CD4-positive, alpha-beta T cell treated with Interleukin-4 for 4 hours (primary cell): ENCODE measurements at places on chromosomes 2 and 18.

DNA sequence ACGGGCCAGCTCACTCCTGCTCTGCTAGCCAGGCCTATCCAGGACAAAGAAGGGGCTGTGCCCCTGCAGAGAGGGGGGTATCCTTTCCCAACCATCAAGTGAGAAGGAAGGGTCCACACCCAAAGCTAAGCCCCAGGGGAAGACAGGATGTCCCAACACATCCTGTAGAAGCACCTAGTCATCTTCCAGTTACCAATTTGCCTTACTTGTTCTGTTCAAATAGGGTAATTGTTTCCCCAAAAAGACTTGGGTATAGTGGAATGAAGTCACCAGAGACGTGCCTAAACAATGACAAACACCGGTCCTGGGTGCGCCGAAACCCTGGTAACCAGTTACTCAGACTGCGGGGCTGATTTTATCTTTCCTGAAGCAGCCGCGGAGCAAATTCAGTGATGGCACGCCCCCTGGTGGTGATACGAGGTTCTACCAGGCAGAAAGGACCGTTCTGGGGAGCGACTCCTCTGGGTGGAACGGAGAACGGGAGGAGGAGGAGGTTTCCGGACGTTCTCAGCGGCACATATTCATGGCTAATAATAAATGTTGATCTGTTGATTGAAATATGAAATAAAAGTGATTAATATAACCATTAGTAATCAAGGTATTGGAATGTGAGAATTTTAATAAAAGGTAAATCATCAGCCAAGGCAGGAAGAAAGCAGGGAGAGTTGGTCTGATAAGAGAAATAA is 109.3 kb upstream of the STON1 start:
- DNase-seq: peak; percentile 94

- no peak for DNase-seq
Observed at GRCh38 chr2:146385031-146385430, 1459.8 kb upstream of the ACVR2A start.

DNA sequence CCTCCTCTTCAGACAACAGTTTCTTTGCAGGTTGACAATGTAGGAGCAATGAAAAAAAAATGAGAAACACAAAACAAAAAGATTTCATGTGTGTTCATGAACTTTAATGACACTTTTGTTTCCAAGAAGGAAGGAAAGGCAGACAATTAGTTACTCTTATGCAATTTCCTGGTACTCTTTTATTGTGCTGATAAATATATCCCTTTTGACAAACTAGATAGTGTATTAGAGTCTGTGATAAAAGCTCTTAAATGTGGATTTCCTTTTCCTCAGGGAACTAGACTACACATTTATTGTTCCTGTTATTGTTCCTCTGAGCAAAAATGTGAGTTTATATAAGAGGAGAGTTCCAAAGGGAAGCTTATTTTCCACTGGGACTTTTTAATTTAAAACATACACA is 188.7 kb upstream of the NRXN1 start:
- no peak for DNase-seq

GRCh38 chr2:149076863-149077412 is 38.4 kb downstream of the LYPD6B start:
- no peak for DNase-seq

DNA sequence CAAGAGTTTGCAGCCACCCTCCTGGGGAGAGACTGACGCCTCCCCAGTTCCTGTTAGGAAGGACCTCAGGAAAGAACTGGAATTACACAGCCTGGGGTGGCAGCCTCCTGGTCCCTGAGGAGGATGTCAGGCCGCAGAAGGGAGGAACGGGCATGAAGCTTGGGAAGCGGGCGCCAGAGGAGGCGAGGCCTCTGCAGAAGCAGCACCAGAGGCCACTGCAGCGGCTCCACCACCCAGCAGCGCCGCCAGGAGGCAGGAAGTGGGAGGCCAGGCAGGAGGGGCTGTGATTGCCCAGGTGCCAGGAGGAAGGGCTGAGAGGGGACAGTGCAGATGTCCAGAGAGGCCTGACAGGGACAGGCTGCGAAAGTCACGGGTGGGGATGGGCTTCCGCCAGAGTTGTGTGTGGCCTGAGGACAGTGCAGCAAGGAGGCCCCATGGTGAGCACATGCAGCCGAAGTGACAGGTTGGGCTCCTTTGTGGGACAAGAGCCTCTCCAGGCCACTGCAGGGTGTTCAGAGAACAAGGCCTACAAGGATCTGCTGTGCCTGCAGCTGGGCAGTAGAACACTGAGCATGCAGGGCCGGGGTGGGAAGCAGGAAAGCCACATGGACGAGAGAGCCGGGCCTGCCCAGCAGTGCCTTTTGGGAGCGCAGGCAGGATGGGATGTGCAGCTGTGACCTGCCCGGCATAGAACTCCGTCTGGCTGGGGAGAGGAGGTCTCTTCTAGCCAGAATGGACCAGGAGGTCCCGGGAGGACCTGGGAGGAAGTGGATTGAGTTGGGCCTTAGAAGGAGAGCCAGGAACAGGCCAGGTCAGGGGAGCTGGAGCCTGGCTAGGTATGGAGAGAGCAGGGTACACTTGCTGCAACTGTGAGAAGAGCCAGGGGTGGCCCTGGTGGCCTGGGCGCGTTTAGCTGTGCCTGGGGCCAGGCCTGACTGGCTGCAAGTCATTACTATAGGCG is 39.1 kb upstream of the ALPP start:
- no peak for DNase-seq

DNA sequence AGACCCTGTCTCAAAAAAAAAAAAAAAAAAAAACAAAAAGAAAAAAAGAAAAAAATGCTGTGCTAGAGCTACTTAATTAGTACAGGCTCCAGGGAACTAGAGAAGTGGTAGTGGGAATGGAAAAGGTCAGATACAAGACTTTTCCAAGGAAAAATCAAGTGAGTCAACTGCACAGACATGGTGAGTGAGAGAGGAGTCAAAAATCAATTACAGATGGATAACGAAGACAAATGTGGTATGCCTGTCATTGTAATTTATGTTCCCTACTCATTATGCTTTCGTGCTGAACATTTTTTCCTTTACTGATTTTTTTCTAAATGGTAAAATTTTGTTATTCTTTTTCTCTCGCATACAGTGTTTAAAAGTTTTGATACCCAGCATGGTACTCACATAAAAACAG is 111.5 kb downstream of the MDH1 start:
- no peak for DNase-seq

GRCh38 chr18:9673296-9674251 is 34.5 kb upstream of the RAB31 start:
- peak; percentile 52 for DNase-seq

- DNase-seq: no peak
Observed at GRCh38 chr2:224165901-224166319, 126.8 kb upstream of the SERPINE2 start.

DNA sequence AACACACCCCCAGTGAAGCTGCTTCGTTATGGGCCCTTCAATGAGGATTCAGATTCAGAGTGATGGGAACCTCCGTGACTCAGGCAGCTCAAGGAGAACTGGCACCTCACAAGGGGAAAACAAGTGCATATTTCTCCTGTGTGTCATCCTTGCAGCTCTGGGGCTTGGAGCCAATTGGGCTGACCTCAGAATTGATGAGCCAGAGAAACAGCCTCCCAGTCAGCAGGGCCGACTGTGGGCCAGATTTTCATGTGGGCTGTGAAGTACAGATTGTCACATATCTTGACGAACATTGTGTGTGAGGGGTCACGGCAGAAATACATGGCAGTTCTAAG is 189.6 kb upstream of the SP5 start:
- no peak for DNase-seq

DNA sequence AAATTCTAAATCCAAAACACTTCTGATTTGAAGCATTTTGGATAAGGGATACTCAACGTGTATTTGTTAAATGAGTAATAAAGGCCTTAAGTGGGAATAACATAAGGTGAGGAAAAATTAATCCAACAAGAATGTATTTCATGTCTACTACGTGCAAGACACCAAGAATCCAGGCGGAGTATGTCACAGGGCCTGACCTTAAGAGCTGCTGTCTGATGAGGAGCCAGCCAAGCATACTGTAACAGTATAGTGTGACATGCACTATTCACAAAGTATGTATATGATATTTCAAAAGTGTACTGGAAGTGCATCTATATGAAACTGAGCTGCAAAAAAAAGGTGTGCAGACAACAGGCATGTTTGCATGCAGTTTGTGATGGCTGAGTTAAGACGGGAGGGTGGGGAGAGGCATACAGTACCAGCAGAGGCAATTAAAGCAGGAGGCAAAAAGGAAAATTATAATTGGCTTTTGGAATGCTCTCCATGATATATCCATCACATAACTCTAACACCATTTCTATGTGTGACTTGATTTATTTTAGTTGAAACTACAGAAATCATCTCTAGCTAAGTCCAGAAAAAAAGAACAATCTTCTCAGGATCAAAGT is 18.2 kb downstream of the IWS1 start:
- no peak for DNase-seq

DNA sequence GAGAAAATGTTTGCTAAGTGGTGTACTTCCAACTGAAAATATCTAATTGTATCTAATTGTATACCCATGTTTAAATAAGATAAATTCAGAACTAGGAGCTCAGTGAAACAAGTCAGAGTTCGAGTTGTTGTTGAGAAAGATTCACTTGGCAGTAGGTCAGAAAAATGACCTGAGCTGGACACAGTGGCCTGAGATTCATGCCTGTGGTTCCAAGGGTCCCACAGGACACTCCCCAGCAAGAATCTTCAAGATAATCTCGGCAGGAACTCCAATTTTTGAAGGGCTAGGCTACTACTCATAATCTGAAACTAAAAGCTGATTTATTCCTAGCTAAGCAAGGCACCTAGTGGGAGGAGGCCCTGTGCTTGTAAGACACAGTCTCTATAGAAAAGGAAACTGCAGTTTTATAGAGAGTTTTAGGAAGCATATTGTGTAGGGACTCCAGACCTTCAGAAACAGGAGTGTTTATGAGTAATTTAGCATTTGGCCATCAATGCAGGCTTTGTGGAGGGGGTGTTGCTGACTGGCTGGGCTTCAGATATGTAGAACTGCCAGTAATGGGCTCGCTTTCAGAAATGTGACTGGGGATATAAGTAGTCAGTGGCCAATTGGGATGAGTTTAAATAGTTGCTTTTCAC is 43.2 kb downstream of the SP140 start:
- no peak for DNase-seq

DNA sequence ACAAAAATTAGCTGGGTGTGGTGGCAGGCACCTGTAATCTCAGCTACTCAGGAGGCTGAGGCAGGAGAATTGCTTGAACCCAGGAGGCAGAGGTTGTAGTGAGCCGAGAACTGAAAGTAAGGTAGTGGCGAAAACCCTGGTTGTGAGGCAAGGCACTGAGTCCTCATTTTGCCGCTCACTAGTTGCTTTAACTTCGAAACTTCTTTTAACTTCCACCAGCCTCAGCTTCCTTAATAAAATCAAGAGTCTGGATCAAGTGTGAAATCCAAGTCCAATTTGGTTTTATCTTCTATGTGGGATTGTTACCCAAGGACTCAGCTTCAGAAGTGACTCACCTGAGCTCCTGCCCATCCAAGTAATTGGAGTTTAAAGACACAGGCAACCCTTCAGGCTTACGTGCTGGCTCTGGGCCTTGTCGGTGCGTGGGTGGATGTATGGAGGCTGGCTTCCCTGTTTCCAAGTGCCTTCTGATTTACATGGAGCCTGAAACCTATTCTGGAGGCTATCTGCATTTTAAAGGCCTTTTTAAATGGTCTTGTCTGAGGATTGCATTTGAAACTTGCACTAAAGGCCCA is 374.2 kb upstream of the ID2 start:
- DNase-seq: no peak

DNA sequence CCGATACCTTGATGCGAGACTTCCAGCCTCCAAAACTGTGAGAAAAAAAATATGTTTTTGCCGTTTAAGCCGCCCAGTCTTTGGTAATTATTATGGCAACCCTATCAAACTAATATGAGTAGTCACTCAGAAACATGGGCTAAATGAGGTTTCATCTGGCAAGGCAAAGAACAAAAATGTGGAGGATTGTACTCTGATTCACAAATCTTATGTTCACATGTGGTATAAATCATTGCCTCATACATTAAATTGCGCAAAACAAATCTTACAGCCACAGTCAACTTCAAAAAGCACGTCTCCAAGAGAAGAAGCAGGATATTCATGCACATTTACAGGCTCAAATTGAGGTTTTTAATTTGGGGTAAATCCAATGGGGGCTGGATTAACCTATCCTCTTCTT is 1435.4 kb upstream of the LRRTM1 start:
- no peak for DNase-seq

- DNase-seq: no peak
Observed at GRCh38 chr2:120945832-120946499, 210.3 kb downstream of the GLI2 start.

DNA sequence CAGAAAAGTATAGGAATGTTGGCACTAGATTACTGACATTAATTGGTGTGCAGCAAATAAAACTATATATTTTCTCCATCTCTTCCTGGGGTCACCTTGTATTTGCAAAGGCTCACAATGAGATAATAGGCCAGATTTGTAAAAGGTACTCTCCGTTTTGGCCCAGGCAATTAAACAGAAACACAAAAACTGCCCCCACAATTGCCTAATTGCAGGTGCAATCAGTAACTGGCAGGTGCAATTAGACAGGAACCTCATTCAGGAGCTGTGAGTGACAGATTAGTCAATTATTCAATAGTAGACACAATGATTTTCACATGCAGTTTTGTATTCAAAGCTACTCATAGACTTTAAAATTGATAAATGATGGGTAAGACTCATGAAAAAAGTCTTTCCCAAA is 451.4 kb upstream of the ID2 start:
- no peak for DNase-seq

DNA sequence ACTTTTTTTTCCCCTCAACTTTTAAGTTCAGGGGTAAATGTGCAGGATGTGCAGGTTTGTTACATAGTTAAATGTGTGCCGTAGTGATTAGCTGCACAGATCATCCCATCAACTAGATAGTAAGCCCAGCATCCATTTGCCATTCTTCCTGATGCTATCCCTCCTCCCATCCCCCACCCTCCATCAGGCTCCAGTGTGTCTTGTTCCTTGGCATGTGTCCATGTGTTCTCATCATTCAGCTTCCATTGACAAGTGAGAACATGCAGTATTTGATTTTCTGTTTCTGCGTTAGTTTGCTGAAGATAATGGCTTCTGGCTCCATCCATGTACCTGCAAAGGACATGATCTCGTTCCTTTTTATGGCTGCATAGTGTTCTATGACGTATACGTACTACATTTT is 47.2 kb upstream of the STON1 start:
- DNase-seq: no peak

GRCh38 chr18:11802158-11802557 is 49.1 kb upstream of the CHMP1B start:
- no peak for DNase-seq

GRCh38 chr18:51157215-51157614 is 40.3 kb downstream of the MEX3C start:
- no peak for DNase-seq

GRCh38 chr2:59875836-59876235 is 677.6 kb downstream of the BCL11A start:
- no peak for DNase-seq

GRCh38 chr2:188852772-188853171 is 121.4 kb upstream of the COL3A1 start:
- DNase-seq: no peak

DNA sequence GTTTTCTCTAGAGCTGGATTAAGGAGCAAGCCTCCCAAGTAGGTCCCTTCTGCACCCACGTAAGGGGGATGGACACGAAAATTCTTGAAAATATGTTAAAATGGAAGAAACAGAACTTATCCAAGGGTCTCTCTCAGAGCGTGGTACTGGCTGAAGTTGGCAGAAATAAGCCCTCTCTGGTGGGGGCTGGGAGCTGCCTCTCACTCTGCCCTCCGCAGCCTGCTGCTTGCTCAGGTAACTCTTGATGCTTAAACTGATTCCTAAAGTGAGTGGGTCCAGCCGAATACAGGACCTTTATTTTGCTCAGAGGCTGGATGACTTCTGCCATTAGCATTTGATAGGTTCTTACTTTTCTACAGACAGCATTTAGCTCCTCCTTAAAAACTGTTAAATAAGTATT is 78.1 kb downstream of the SPHKAP start:
- DNase-seq: no peak
